ENCODE measurements at places on chromosomes 16 and 17.

DNA sequence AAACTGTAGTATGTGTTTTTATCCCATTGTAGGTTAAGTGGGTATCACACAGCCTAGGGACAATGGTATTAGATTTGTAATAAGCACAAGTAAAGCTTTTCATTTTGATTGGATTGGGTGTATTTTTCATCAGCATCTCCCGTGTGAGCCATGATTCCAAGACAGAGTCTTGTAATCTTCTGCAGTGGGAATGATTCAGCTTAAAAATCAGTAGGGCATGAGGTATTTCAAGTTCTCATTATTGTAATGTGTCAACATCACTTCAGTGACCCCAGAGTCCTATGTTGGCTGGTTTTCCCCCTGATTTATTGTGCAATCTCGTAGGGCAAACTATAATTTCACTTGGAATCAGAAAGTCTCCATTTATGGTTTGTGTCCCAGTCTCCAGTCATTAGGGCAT lies 833.2 kb upstream of the RBFOX1 start:
- DNase-seq = no peak

- no peak for DNase-seq
These were observed 25.7 kb downstream of the ZSWIM7 start for GRCh38 chr17:15973834-15974233.

DNA sequence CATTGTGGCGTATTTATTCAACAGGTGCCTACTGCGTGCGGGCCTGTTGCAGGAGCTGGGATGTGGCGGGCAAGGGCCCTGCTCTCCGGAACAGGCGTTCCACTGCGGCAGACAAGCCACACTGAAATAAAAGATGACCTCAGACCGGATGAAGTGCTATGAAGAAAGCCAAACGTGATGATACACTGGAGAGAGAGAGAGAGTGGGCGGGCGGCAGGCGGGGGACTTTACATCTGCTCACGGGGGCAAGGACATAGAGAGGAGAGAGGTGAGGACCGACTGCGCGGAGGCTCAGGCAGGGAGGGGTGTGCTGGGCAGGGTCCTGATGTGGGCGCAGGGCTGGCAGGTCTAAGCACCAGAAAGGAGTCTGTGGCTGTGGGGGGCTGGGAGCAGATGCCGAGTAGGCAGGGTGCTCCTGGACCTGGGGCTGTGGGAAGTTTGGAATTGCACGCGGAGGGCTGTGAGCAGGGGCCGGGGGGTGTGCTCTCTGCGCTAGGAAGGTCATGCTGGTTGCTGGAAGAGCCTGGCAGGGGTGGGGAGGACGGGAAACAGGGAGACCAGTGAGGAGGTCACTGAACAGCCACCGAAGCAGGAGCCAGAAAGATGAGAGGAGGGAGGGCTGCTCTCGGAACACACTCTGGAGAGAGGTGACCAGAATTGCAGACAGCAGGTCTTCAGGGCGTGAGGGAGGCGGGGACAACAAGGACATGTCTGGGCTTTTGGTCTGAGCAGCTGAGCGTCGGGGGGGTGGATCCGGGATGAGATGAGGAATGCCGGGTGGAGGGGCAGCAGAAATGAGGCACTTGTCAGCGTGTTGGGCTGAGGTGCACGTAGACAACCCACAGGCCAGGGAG lies 9.9 kb downstream of the MXRA7 start:
- no peak for DNase-seq

GRCh38 chr16:86202267-86202666 lies 303.3 kb downstream of the IRF8 start:
- no peak for DNase-seq

All from activated CD4-positive, alpha-beta T cell treated with anti-CD3 and anti-CD28 coated beads, Interleukin-2, amount 10 ng/mL, durations not matched to agents 24 days and 14 days (primary cell).